ENCODE measurements at places on chromosomes 16 and 17.

- DNase-seq = no peak
Measured at GRCh38 chr17:71315568-71315967, 805.3 kb upstream of the SOX9 start.

GRCh38 chr17:81479175-81480071 is 33.2 kb downstream of the ACTG1 start:
- DNase-seq = no peak

- no peak for DNase-seq
Measured at GRCh38 chr16:8903004-8903403, 20.9 kb downstream of the LITAFD start.

DNA sequence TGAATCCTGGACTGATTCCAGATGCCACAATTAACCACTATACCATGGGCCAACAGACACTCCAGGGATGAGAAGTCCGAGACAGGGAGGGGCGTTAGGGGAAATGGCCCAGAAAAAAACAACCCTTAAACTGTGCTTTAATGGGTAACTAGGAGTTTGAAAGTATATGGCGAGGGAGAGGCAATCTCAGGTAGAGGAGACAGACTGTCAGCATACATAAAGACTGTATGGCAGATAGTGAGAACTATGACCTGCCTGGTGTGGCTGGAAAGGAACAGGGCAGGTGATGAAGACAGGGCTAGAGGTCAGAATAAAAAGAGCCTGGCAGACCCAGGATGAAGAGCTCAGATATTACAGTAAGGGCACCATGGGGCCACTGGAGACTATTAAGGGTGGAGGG is 8.1 kb downstream of the ZZEF1 start:
- no peak for DNase-seq

- peak; percentile 24 for DNase-seq
Measured at GRCh38 chr17:45740553-45741330, 43.4 kb upstream of the CRHR1 start.

DNA sequence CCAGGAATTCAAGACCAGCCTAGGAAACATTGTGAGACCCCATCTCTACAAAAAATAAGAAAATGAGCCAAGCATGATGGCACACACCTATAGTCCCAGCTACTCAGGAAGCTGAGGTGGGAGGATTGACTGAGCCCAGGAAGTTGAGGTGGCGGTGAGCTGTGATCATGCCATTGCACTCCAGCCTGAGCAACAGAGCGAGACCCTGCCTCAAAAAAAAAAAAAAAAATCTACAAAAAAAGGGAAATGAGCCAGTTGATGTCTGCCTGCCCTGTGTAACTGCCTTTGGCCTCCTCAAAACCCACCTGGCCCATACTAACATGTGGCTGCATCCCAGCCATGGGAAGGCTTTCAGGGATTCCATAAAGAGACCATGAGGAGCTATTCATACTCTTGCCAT is 4.5 kb downstream of the RANBP10 start:
- no peak for DNase-seq

- peak; percentile 77 for DNase-seq
Measured at GRCh38 chr16:31073142-31073969, 684 bp downstream of the ZNF668 start.

GRCh38 chr16:84482951-84483881 is 21.2 kb downstream of the MEAK7 start:
- no peak for DNase-seq

DNA sequence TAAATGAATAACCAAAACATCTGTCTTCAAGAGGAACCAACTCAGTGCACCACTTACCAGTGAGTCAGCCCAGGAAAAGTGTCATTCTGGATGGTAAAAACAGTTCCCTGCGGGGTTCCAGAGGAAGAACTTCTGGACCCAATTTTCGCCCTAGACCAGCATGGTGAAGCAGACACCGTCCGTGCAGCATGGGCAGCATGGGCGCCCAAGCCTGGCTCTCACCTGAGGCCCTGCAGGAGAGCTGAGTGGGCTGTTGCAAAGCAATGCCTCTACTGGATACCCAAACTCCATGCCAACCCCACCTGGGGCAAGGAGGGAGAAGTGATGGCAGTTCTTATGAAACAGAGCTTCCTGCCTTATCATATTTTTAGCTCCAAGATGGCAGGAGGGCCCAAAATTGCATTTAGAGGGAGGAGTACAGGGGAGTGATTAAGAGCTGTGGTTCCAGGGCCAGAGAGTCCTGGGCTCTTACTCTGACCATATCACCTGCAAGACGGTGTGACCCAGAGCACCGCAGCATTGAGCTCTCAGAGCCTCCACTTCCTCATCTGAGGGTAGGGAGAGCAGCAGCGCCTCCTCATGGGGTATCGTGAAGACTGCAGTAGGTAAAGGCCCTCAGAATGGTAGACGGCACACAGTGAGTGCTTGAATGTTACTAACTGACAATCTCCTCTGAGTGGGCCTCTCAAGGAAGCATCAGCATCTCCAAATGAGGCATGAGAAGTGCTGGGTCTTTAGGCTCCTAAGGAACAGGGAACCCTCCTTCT is 16.6 kb upstream of the INPP5K start:
- DNase-seq = peak; percentile 29

GRCh38 chr16:82040296-82040695 is 5.2 kb downstream of the HSD17B2 start:
- no peak for DNase-seq

GRCh38 chr16:88353232-88353631 is 29.5 kb upstream of the ZNF469 start:
- DNase-seq = no peak

GRCh38 chr17:34692920-34693319 is 113.5 kb downstream of the TMEM132E start:
- no peak for DNase-seq

GRCh38 chr16:63703612-63704011 is 1418.3 kb downstream of the CDH11 start:
- DNase-seq = no peak

DNA sequence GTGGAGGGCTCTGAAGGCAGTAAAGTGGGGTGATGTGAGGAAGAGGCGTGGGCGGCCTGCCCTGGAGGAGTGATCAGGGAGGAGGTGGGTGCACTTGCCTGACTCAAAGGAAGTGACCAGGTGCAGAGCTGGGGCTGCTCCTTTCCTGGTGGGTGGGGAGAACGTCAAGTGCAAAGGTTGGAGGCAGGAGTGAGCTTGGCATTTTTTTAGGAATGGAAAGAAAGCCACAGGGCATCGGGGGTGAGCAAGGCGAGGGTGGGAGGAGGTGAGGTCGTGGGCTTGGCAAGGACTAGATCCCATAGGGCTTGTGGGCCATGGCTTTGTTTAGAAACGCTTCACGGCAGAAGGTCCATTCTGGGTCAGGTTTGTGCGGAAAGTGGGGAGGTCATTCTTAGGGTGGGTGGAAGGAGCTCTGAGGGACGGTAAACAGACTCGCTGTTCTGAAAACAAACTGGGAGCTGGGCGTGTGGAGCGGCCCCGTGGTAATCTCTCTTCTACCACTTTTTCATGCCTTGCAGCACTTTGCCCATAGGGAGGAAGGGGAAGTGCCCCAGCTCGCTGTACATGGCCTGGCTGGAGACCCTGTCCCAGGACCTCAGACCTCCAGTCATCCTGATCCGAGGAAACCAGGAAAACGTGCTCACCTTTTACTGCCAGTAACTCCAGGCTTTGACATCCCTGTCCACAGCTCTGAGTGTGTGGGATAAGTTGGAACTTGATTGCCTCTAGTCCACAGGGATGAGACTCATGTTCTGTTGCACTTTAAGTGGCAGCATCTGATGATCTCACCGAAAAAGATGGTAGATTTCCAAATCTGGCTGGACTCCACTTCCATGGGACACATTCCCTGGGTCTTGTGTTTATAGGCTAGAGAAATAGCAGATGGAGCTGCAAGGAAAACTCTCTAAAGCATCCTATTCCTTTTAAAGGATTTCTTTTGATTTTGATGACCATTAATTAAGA is 18.9 kb upstream of the HERPUD1 start:
- DNase-seq = no peak

DNA sequence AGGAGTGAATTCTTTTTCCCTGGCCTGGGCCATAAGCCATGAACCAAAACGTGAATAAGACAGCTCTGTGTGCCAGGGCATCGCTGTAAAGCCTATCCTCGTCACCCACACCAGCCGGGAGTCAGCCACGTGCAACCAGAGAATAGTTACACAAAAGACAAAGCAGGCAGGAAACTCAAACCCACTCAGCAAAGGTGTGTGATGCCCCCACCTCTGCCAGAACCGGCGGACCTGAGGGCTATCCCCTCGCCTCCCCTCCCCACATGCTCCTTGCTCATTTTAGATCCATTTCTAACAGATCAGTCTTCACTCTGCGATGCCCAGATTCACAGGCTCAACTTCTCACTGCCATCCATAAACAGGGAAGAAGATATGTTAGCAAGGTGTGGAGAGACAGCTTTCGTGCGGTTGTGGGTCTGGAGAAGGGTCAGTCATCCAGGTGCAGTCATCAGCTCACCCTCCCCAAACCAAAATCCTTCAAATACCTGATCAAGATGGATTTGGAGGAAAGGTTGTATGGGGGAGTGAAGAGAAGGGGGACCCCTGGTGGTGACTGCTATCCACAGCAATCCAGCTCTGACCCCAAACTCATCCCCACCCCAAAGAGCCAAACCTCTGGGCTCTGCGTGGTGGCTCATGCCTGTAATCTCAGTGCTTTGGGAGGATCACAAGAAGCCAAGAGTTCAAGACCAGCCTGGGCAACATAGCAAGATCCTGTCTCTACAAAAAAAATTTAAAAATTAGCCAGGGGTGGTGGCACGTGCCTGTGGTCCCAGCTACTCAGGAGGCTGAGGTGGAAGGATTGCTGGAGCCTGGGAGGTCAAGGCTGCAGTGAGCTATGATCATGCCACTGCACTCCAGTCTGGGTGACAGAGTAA is 219.2 kb downstream of the C16orf78 start:
- peak; percentile 24 for DNase-seq

DNA sequence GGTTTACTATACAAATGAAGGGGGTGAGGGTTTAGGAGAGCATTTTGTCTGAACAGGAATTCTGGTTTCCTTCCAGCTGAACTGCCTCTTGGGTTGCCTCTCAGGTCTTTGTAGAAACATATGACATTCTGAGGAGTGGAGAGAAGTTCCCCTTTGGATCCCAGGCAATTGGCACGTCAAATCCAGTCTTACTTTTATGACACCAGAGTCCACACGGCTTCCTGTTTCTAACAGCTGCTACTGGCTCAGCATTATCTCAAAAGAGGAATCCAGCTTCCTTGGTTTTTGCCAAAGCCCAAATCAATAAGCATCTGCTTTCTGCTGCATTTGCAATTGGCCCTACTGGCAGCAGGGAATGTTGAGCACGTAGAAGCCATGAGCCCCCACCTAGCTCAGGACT is 97.6 kb upstream of the FAM20A start:
- DNase-seq = no peak

GRCh38 chr17:41932816-41933389 is 2.5 kb downstream of the ODAD4 start:
- no peak for DNase-seq

DNA sequence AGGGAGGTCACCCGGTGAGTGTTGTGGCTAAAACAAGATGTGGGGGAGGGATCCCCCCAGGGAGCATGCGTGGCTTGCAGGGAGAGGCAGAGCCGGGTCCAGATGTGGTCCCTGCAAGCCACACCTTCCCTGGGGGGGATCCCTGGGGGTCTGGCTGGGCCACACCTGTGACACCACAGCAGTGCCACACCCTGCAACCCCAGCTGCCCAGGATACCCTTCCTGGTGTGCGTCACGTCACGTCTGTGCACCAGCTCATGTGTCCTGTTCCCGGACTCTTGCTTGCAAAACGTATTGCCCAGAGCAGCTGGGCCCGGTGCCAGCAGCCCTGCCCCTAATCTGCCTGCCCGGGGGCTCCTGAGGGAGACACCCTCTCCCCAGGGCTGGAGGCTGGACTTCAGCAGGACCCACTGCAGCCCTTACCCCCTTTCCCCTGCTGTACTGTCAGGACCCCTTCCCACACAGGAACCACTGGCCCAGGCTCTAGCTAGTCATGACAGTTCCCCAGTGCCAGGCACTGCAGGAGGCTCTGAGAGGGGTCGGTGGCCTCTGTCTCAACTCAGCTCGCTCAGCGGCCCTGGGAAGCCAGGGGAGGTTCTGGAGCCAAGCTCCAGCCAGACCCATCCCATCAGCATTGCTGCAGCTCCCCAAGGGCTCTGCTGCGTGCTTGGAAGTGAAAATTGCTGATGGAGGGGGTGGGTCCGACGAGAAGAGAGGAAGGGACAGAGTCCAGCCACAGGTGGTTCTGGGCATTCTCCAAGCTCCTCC is 25.8 kb upstream of the ACSF3 start:
- DNase-seq = no peak

- DNase-seq = no peak
Measured at GRCh38 chr16:66299349-66299748, 67.1 kb upstream of the CDH5 start.

DNA sequence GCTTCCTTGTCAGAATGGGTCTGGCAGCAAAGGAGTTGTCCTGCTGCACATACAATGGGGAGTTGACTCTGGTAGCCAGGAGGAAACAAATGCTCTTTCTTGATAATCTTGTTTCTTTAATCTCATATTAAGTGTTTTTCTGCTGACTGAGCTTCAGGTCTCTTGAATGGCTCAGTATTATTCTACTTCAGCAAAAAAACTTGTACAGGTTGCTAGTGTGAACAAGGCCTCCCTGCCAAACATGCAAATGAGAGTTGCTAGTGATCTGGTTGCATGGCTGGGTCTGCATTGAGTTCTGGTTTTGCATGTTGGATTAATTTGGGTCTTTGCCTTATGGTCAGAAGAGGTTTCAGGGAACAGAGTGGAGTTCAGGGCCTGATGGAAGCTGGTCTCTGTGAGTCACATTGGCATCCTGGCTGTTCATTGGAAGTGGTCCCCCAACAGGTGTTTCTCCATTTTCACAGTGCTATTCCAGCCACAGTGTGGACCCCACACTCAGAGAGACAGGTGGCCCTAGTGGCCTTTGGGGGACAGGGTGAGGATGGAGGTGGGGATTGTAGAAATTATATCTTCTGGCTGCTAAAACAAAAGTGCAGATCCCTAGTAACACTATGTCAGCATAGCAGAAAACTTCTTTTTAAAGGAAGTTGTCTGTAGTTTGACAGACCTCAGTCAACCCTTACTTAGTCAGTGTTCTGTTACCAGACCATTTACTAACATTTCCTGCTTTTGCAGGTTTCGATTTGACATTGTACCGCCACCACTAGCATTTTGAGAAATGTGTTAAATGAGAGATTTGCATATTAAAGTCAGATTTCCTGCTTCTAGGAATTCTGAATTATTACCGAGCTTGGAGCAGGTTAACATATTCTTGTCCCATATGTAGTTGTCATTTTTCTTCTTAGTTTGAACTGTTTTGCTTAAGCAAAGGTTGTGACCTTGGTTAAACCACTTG is 47.1 kb downstream of the EPN2 start:
- no peak for DNase-seq

GRCh38 chr17:40817103-40817682 is 5.2 kb downstream of the KRT10 start:
- no peak for DNase-seq

GRCh38 chr16:87003414-87003755 is 313.8 kb downstream of the C16orf95 start:
- DNase-seq = no peak

Measured in stimulated activated CD4-positive, alpha-beta T cell treated with anti-CD3 and anti-CD28 coated beads, TNF-alpha, amount 100 ng/mL, for 24 hours (primary cell).